Type B pancreatic cell (in vitro differentiated cells): ENCODE measurements at places on chromosomes 6 and 20. TPM values are rescaled to one million over a fixed set of nuclear protein-coding genes. Genes with fewer than 3 reads are reported as not detected.

VPS16 gene
- 31.8 and 49.9 TPM in 2 replicates for total RNA-seq

ANKRD6 gene
- total RNA-seq: 33.0 and 34.0 TPM in 2 replicates

NELFE gene
- 63.9 and 73.0 TPM in 2 replicates for total RNA-seq

SMLR1 gene
- total RNA-seq: 0.53 and 1.3 TPM in 2 replicates

GRCh38 chr20:20666359-20666758, 46.1 kb downstream of the RALGAPA2 start:
- H3K4me1 ChIP-seq: peaks cover 4% of the 10 kb centered on the region
- no peaks in the 10 kb centered on the region for H3K36me3 ChIP-seq
- H3K4me3 ChIP-seq: no peak overlapping the region
- H3K27me3 ChIP-seq: no peaks in the 10 kb centered on the region

NKX2-4 gene
- total RNA-seq: not detected in 2 replicates

DNA sequence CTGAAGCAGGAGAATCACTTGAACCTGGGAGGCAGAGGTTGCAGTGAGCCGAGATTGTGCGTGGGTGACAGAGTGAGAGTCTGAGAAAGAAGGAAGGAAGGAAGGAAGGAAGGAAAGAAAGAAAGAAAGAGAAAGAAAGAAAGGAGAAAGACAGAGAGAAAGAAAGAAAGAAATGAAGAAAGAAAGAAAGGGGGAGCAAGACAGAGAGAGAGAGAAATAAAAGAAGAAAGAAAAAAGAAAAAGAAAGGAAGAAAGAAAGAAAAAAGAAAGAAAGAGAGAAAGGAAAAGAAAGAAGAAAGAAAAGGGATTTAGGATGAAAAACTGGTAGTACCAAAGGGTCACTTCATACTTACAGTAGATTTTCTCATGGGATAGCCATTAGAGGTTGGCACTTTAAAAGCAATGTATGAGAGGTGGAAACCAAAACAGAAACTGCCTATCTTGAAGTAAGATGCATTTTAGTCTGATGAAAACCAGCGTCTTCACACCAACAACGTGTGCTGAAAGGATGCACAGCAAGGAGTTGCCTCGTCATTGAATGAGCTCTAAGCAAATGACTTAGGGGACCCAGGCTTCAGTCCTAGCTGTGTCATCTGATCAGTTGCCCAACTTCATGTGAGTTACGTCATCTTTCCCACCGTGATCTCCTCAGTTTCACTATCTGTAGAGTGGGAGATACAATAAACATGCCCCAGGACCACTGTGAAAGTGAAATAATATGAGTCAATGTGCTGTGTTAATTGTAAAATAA, 133.9 kb upstream of the NEDD9 start:
- no peak for DNase-seq
- no peak overlapping the region for H3K4me3 ChIP-seq
- H3K36me3 ChIP-seq: no peaks in the 10 kb centered on the region
- no peak overlapping the region for H3K27ac ChIP-seq
- no peaks in the 10 kb centered on the region for H3K27me3 ChIP-seq
- H3K4me1 ChIP-seq: peaks cover 23% of the 10 kb centered on the region
